Activated T-cell treated with anti-CD3 and anti-CD28 coated beads for 4 hours (primary cell): ENCODE measurements at places on chromosomes 7 and 10.

GRCh38 chr7:129271500-129272355 is 46.9 kb downstream of the AHCYL2 start:
- DNase-seq: peak; percentile 66

DNA sequence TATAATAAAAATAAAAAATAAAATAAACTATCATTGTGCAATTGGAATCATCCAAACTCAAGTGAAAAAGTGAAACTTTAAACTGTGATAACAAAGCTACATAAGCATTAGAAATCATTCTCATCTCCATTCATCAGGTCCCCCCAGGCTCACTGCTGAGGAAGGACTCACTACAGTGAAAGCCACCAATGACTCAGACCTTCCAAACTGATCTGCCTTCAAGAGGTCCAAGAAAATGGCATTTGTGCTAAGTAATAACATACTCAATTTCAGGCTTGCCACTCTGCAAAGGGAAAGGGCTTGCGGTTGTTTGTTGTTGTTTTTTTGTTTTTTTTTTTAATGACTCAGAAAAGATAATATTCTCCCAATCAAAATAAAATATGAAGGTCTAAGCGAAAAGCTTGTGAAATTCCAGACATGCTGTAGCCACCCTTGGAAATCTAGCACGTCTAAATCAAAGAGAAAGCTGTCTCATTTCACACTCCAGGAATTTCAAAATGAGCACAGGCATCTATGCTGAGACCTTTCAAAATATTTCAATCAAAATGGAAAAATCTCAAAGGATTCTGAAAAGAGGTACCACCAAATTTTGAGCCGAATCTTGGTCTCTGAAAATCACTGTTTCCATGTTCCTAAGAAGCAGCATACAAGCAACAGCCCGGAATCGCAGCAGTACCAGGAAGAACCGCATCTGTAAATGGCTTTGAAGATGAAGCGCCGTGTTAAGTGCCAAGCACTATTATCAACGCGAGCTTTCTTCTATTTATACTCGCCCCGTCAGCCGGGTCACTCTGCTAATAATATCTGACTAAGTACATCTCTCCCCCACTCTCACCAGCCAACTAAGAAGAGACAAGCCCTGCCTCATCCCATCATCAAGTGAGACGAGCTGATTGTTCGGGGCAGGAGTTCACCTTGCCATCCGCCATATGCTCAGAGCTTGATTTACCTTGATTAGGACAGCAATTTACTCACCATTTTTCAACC is 13.5 kb downstream of the SFMBT2 start:
- no peak for DNase-seq

- no peak for DNase-seq
Measured at GRCh38 chr7:119802147-119802546, 470.8 kb upstream of the KCND2 start.

- peak; percentile 61 for DNase-seq
Measured at GRCh38 chr7:55280031-55280454, 85.1 kb upstream of the LANCL2 start.

DNA sequence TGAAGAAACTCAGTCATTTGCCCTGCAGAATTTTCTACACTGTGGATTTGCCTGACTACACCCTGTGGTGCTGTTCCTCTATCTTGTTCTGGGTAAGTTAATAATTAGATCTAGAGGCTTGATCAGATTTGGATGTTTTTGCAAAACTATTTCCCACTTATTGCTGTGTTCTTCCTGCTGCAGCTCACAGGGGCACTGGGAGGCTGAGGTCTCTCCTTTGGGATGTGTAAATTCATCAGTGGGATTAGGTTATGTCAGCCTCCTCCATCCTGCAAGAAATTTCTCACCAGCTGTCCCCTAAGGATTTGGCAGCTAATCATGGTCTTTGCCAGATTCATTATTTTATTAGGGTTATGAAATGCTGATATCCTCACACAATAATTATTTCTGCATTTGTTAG is 148.1 kb upstream of the ZNF32 start:
- no peak for DNase-seq

DNA sequence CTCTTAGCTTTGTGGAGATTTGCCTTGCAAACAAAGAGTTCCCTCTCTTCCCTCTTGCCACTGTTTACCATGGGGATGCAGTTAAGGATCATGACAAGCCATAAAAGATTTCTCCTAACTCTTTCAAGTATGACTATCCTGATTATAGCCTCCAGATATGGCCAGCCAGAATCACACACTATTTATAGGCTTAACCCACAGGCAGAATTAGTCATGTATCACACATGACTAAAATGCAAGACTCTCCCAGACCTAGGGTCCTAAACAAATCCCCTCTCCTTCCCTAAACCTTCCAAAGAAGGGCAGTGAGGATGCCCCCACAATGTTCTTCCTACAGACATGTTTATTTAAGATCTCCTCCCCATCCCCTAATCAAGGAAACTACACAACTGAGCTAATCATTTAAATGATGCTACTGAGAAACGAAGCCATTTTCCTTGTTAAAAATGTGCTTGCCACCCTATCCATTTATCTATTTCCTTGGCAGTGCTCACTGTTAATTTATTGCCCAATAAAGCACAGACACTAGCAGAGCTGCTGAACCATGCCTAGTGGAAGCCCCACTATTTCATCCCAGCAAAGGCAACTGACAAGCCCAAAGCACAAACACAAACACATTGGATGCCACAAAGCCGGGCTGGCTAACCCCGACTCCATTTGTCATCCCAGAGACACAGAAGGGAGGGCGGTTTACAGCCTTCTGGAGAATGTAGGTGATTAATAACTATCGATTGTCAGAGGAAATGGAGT is 363.4 kb downstream of the KCNMA1 start:
- DNase-seq: no peak

- no peak for DNase-seq
Measured at GRCh38 chr10:310371-310770, 175.1 kb downstream of the ZMYND11 start.

DNA sequence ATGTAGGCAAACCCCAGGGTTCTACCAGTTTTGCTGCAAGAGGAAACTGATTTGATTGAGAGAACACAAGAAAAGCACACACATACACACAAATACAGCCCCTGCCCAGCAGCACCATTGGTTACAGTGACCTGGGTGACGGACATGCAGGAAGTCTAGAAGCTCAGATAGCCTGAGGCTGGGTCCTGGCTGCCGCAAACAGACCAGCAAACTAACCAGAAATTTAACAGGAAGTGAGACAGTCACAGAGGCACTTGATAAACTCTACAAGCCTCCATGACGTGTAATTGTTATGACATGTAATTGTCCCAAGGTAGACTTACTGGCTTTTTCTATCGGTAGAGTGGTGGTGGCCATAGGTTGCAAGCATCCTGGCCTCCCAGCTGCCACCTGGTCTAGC is 58.9 kb downstream of the PRKAR2B start:
- DNase-seq: no peak

GRCh38 chr10:90912174-90912573 is 8.7 kb downstream of the ANKRD1 start:
- DNase-seq: no peak
